ENCODE measurements at places on chromosomes 2 and 18.

DNA sequence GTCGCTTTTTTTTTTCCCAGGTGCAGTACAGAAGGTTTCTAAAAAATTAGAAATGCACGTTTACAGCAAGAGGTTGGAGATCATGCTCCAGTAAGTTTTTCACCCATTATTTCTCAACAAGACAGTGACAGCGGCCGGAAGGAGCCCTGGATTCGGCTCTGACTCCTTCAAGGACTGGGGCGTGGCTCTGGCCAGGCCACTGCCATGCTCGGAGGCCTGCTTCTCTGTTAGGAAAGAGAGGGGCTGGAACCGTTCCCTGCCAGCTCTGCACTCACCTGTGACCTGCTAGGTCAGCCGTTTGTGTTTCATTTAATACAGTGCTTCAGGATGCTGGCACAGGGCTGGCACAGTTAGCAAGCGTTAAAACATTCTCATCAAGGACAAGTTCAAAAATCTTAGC is 6.7 kb upstream of the IAH1 start:
- DNase-seq, result no peak

GRCh38 chr18:34697891-34698290 is 12.2 kb upstream of the DTNA start:
- DNase-seq, result no peak

GRCh38 chr18:43563780-43564179 is 286.5 kb upstream of the SYT4 start:
- no peak for DNase-seq

- no peak for DNase-seq
Observed at GRCh38 chr2:109560265-109560664, 53.5 kb downstream of the SEPTIN10 start.

DNA sequence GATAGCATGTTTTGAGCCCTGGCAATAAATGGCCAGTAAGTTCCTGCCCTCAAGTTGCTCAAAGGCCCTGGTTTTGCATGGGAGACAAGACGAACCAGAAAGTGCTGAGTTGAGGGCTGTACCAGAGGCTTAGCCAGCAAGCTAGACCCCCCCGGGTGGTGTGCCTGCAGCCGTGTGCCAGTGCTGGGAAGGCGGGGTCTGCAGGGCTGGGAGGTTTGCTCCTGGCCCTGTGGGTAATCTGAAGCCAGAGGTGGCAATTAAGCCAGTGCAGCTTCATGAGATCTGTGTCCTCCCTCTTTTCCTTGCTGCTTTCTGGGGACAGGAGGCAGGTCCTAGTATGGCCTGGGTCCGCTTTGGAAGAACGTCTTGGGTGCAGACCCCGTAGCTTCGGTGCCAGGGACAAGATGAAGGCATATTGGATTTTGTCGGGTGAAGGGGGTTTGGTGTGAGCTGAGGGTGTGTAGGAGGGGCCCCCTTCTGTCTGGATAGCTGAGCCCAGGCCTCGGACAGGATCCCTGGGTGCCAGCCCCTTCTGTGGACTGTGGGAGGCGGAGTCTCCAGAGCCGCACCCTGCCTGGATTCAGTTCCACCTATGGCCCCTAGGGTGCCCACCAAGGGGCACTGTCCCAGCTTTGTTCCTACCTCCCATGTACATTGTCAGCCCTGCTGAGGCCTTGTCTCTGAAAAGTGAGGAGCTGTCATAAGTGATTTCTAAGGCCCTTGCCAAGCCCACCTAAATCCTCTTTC is 15.6 kb downstream of the ATOH8 start:
- no peak for DNase-seq

- no peak for DNase-seq
Observed at GRCh38 chr2:142892715-142893114, 15.3 kb downstream of the KYNU start.

- DNase-seq, result no peak
Observed at GRCh38 chr2:202113571-202114142, 40.6 kb downstream of the KIAA2012 start.

DNA sequence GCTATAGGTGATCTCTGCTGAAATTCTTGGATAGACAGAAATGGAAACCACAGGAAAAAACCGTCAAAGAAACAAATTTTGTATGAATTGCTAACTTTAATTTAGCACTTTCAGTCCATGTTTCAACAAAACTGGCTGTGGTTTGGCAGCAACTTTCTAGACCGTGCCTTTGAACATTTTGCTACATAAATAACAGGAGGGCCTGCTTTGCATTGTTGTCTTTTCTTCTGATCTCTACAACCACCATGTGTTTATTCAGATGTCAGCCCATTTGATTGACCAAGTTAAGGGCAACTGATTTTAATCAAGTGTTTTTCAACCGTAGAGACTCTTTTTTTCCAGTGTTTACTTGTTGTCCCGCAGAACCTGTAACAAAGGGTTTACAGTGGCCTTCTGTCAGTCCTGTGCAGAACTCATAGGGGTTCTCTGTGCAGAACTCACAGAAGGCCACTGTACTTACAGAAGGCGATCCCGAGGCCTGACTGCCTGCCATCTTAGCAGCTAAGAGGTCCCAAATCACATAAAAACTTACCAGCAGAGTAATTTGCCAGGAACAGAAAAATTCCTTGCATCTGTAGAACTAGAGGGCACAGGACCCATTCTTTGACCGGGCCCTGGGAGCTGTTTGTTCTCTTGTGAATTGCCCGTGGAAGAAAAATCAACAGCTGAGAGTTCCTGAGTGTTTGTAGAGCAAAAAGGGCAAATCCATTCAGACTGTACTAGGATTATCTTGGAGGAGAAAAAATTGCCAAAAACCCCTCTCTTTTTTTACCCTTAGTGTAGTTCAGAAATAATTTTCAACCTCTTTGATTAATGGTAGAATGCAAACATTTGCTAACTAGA is 120.6 kb downstream of the PRKRA start:
- no peak for DNase-seq

- DNase-seq, result no peak
Observed at GRCh38 chr2:127943186-127943585, 57.4 kb upstream of the AMMECR1L start.

Measured in stimulated activated effector memory CD8-positive, alpha-beta T cell treated with anti-CD3 and anti-CD28 coated beads, Interleukin-12 subunit alpha, Interleukin-12 subunit beta, amount 100 ng/mL, for 72 hours (primary cell).